Omental fat pad (tissue), 4 donors: ENCODE measurements at places on chromosomes 5 and 9. TPM values are rescaled to one million over a fixed set of nuclear protein-coding genes. Genes with fewer than 3 reads are reported as not detected.

The SETX gene
- total RNA-seq = 52.5 TPM

The MTRR gene
- total RNA-seq = 47.0 TPM

The CCDC187 gene
- not detected for total RNA-seq

The CCNO gene
- total RNA-seq = not detected

The TAF11L5 gene
- total RNA-seq = not detected

The GPR21 gene
- 2.3 TPM for total RNA-seq

The DPM2 gene
- 13.0 TPM for total RNA-seq

The TXN gene
- 137 TPM for total RNA-seq

The EIF4E1B gene
- total RNA-seq = not detected

The PGM5 gene
- 32.6 TPM for total RNA-seq

The FOXI1 gene
- total RNA-seq = not detected

The ADAMTSL1 gene
- 7.3 TPM for total RNA-seq

DNA sequence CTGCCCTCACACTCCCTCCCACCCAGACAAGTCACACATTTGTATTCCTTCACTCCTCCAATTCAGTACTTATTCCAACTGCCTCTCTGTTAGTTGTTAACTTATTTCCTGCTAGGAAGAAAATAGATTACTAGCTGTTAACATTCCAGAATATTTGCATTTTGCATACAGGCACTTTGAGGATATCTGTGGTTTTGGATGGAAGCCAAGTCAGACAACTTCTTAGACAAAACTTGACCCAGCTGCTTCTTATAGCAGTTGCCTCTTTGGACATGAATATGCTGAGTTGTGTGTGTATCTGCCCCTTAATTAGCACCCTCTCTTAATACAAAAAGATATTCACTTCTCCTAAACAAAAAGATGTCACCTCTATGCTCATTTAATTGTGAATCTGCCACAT is 1280.6 kb upstream of the ACO1 start:
- DNase-seq = no peak

GRCh38 chr9:120689860-120690259 is 24.4 kb downstream of the MEGF9 start:
- no peak for DNase-seq

DNA sequence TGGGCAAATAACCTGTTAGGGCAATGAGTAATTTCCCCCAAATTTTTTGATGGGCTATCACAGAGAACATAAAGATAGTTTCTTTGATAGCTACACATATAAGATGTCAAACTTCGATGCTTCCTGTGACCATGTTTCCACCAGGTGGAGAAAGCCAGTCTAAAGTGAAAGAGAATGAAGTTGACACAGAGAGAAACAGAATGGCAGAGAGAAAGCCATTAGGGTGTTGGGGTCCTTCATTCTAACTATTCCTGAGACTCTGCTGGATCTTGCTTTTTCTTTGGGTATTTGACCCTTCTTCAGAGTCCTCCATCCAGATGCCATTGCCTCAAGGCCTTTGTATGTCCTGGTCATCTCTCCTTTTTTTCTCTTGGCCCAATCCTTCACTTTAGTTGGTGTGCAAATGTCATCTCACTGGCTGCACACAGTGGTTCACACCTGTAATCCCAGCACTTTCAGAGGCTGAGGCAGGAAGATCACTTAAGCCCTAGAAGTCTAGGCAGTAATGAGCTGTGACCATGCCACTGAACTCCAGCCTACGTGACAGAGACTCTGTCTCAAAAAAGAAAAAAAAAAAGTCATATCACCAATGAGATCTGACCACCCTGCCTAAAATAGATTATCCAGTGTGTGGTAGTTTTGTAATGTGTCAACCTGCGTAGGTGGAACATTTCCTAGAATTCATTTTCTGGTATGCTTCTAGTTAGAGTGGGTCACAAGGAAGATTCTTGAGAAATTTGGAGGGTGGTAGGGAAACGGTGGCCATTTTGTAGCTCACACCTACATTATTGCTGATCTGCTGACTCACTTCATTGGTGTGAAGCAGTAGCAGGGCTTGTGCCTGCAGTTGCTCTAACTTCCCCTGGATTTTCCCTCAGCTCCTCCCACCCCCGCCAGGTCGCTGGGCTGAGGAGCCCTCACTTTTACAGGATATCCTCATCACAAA is 20.8 kb upstream of the KIF2A start:
- DNase-seq = no peak

DNA sequence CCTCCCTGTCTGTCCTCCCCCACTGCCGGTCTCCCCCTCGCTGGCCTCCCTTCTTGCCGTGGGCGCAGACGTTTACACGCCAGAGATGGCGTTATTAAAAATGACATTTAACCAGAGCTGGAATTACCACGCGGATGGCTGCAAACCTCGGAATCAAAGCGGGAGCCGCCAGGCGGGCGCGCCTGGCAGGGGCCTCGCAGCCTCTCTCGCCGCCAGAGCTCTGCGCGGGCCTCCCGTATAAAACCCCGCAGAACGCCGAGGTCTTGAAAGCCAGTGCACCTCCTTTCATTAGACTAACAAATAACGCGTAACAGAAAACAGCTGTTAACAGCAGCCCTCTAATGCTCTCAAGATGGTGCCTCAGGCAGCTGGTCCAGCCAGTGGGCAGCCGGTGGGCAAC is 10.2 kb downstream of the PRRX2 start:
- DNase-seq = no peak

DNA sequence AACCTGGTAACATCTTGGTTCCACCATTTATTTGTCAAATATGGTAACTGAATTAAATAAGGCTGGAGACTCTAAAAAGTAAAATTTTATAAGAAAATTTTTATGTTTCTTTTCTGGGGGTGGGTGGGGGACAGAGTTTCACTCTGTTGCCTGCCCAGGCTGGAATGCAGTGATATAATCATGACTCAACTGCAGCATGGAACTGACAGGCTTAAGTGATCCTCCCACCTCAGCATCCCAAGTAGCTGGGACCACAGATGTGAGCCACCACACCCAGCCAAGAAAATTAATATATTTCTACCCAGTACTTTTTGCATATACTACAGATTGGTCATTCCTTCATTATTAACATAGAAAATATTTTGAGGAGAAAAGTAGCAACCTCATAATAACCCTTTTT is 216.9 kb downstream of the DEPDC1B start:
- no peak for DNase-seq

DNA sequence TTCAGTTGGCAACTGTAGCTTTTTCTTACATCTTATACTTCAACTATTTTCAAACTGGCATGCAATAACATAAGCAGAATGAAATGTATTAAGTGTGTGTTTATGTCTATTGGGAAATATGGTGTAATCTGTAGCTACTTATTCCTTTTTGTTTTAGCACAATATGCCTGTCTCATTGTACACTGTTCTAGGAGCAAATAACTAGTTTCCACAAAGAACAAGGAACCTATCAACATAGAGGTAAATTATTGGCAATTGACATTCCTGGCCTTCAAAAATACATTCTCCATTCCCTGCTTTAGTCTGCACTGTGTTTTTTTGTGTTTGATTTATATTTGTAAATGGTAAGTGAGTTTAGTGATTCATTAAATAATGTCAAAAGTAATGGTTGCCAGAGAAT is 75.7 kb downstream of the FBXL7 start:
- no peak for DNase-seq

DNA sequence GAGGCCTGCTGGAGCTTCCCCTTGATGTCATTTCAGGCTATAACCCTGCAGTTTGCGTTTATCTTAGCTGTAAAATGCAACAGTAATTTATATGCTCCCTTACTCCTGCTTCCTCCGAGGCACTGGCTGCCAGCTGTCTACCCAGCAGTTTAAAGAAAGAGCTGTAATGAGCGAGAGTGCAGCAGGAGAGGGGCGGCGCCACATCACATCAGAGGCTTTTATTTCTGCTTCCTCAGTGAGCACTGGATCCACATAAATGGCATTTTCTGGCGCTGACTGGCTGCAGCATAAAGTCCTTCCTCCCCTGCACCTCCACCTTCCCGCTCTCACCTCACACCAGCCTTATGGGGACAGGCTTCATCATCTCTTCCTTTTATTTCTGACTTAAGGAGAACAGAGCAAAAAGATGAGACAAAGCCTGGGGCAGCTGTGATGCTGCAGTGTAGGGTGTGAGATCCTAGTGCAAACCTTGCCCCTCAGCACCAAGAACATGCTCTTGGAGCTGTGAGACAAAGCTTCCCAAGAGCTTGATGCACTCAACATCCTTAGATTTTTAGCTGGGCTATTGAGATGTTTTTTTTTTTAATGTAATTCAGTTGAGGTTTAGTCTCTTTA is 829.6 kb upstream of the ZNF608 start:
- DNase-seq = no peak

DNA sequence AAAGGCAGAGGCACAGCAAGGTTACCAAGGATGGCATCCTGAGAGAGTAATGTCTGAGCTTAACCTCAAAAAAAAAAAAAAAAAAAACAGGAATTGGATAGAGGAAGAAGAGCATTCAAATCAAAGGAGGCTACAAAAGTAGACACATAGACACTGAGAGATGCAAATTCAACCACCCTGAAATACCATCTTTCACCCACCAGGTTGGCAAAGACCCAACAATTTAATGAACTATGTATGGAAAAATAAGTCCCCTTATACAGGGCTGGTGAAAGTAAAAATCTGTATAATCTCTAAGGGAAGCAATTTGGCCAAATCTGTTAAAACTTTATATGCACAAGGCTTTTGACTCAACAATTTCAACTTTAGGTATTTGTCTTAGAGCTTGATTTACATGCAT is 4.9 kb downstream of the NADK2 start:
- no peak for DNase-seq

GRCh38 chr9:23412046-23412445 is 414.0 kb downstream of the ELAVL2 start:
- no peak for DNase-seq

- DNase-seq = no peak
These were observed 2.0 kb upstream of the C5orf15 start for GRCh38 chr5:133970325-133970909.

- no peak for DNase-seq
These were observed 63.4 kb upstream of the WWC1 start for GRCh38 chr5:168227973-168228615.

DNA sequence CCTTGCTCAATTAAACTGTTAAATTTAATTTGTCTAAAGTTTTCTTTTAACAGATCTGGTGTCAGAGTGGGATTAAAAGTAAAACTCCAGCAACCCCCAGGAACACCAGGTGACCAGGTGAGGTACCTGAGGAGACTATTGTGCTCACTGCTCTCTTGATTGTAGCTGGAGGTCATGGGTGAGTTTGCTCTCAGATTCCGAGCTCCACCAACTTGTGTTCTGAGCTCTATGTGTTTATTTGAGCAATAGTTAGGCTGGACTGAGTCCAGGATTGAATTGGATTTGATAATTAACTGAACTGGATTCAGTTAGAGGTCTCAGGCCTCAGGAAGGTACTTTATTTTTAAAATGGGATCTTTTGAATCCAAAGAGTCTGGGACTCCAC is 17.9 kb upstream of the SCGB3A2 start:
- DNase-seq = no peak

- no peak for DNase-seq
These were observed 113.3 kb downstream of the SCAMP1 start for GRCh38 chr5:78473751-78474150.

- DNase-seq = no peak
These were observed 34.3 kb upstream of the RPS23 start for GRCh38 chr5:82312373-82312856.

GRCh38 chr9:120117081-120117480 is 462.9 kb downstream of the CDK5RAP2 start:
- DNase-seq = no peak

DNA sequence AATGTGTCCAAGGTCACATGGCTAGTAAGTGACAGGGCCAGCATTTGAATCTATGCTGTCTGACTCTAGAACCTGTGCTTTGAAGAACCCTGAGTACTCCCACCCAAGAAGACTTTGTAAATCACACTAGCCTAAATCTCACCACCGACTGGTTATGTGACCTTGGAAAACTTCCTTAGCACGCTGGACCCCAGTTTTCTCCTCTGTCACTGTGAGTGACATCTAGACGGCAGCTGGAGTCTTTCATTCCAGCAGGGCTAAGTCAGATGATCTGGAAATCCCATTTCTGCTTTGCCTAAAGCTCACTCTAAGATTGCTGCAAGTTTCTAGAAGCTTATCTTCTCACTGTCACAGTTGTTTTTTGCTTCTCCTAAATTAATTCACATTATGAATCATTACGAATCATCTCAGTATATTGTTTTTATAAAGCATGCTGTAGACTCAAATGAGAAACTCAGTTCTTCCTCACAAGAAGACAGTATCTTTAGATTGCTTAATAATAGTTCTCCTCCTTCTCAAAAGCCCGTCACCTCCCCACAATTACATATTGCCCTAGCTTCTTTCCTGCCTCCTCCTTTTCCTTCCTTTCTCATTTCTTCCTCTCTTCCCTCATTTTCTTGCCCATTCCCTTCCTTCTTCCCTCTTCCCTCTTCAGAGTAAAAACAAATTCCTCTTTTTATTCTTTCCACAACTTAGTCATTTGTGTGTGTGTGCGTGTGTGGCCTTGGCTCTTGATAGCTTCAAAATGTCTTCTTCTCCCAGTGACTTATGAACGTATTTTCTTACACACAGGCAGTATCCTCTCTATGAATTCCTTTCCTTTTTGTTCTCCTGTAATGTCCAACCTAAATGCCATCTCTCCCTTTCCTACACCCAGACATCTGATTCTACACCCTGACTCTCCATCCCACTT is 16.8 kb downstream of the ALDOB start:
- no peak for DNase-seq

- DNase-seq = no peak
These were observed 32.7 kb downstream of the PRUNE2 start for GRCh38 chr9:76873056-76873792.

DNA sequence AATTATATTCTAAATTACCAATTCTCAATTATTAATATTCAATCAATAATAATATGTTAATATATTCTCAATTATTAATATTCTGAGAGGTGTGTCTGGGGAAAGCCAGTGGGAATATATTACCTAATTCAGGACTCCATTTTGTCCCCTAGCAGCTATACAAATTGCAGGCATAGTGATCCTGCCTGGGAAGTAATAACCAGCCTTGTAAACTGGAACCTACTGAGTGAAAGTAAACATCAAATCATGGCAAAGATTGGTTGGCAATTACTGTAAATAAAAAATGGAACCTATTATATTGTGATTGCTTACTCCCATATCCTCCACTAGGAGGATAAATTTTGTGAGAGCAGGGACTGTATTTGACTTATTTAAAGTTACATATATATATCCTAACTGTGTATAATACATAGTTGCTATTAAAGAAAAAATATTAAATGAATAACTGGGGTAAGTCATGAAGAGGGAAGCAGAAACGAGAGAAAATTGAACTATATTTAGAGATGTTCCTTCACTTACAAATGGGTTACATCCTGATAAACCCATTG is 150.5 kb upstream of the ELL2 start:
- DNase-seq = no peak

- no peak for DNase-seq
These were observed 21.2 kb upstream of the PFDN1 start for GRCh38 chr5:140324041-140324600.

- DNase-seq = no peak
These were observed 19.4 kb upstream of the C5orf63 start for GRCh38 chr5:127092690-127093089.

DNA sequence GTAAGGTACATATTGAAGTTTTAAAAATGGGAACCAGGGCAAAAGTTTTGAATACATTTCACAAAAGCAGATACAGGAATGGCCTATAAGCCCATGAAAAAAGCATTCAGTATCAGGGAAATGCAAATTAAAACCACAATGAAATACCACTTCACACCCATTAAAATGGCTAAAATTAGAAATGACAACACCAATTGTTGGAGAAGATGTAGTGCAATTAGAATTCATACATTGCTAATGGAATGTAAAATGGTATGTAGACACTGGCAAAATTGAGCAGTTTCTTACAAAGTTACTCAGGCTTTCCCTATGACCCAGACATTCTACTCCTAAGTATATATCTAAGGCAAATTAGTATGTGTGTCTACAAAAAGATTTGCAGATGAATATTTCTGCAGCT is 34.2 kb downstream of the CDC14B start:
- no peak for DNase-seq

- no peak for DNase-seq
These were observed 89.3 kb downstream of the CEMIP2 start for GRCh38 chr9:71678999-71679398.
